ENCODE measurements at places on chromosomes 16 and 17.

DNA sequence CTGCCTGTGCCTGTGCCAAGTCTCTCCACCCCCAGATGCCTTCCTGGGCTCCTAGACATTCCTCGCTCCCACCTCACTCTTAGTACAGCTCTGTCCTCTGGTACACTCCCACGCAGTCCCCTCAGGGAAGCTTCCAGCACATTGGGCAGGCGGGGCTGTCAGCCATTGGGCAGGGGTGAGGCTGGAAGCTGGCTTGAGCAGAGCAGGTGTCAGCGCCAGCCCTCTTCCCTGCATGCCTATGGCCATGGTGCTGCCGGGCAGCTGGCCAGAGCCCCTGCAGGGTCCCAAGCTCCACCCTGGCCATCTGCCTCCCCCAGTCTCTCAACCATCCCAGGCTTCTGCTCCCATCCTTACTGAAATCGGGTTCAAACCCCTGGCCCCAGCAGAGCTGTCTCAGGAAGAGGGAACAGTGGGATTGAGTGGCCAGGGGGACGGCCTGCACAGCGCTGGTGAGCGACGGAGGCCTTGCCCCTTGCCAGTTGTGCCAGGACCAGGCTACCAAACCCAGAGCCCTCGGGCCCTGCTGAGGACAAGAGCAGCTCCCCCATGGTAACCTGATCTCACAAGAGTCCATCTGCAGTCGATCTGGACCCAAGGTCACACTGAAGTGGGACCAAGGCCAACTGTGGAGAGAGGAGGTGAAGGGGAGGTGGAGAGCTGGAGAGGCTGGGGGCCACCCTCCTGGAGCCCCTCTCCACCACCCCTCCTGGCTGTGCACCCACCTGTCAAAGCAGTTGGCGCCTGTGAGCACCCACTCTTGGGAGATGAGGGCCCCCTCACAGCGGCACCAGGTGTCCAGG is 2.4 kb upstream of the B9D1 start:
- no peak for DNase-seq

- no peak for DNase-seq
Observed at GRCh38 chr17:79840269-79840988, 1.2 kb upstream of the CBX4 start.

DNA sequence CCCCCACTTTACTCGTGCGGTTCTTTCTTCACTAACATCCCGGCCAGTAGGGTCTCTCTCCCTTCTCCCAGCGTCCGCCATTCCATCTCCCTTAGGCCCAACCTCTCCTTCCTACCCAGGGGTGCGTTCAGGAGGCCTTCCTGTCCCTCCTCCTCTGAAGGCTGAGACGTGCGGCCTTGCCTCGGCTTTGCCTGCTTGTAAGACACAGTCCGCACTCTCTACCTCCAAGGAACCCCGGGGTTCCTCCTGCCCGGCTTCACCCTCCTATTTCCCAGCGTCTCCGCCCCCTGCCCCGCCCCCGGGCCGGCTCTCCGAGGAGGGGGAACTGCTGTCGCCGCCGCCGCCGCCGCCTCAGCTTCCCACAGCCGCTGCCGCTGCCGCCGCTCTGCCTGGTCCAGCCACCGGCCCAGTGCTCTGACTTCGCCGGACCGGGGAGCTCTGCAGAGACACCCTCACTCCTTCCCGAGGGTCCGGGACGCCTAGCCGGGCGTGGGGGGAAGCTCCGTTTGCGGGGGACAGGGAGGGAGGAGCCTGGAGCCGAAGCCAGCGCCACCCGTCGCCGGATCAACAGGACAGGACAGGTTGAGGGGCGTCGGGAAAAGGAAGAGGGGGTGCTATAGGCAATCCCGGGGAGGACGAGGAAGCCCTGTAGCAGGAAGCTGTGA is 1.2 kb upstream of the FGF11 start:
- DNase-seq = no peak

DNA sequence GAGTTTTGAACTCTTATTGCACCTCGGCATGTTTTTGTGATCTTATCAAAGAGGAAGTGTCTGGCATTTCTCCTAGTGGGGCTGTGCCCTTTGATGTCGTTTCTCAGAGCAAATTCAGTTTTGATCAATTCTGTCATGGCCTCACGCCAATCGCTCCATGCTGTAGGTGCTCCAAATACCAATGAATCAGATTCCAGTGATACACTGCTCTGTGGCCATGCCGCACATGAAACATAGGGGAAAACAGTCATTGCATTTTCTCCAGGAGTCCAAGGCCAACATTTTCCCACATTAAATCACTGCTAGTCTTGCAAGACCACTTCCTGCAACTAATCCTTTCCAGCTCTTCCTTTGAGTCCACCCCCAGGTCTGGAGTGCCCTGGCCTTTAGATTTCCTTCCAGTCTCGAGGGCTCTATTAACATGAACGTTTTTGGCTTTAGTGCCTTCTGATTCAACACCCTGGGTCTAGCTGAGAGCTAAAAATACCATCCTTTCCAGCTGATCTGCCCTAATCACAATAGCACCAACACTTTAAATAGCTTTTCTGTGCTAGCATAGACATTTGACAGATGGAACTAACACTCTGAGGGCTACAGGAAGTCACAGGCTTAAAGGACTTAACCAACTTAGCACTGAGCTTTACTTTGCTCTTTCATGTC is 18.2 kb upstream of the RASL10B start:
- DNase-seq = peak; percentile 63

GRCh38 chr17:16215965-16216316 is 607 bp upstream of the NCOR1 start:
- peak; percentile 18 for DNase-seq

GRCh38 chr17:39406951-39407350 is 5.5 kb upstream of the FBXL20 start:
- DNase-seq = no peak

DNA sequence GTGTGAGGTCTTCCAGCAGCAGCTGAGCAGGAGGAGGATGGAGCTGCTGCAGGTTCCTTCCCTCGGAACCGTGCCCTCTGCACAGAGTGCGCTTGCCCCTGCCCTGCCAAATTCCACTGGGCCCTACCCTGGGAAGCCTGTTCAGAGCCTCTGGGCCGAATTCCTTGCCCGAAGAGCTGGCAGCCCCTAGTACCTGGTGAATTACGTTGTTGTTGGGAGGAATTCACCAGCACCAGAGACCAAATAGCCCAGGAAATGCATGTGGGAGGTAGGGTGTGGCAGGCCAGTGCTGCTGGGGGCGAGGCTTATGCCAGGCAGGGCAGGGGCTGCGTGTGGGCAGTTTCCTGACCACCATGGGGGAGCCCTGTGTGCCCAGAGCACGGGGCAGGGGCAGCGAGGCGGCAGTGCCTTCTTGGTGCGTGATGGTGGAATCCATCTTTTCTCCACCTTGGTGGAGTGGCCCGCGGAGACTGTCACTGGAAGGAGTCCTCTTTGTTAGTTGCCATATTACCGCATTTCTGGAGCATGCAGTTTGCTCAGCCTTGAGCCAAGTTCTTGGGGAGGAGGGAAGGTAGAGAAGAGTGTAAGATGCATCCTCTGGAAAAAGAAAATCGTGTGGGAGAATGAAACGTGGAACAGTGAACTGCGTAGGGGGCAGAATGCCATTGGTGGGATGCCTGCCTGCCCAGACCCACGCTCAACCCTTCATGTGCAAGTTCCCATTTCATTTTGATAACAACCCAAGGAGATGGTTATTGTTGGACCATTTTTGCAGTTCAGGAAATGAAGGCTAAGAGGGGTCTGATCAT is 2.3 kb downstream of the MRC2 start:
- DNase-seq = no peak

- DNase-seq = no peak
Observed at GRCh38 chr16:2786061-2786825, 1.1 kb downstream of the PRSS33 start.

DNA sequence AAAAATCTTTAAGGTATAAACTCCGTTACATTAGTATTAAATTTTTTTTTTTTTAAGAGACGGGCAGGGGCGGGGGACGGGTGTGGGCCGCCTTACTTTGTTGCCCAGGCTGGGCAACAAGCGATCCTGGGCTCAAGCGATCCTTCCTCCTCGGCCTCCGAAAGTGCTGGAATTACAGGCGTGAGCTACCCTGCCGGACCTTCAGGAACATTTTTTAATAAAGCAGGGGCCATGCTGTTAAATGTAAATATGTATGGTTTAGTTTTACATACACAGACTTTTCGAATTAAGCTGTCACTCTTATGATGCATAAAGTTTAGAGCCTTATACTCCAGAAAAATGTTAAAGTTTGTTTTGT is 2.4 kb downstream of the PPM1D start:
- no peak for DNase-seq

GRCh38 chr17:33381201-33381600 is 88.1 kb upstream of the ASIC2 start:
- no peak for DNase-seq

- DNase-seq = no peak
Observed at GRCh38 chr17:10270258-10270657, 71.9 kb upstream of the GAS7 start.

- no peak for DNase-seq
Observed at GRCh38 chr17:38594152-38594551, 11.6 kb downstream of the SRCIN1 start.

DNA sequence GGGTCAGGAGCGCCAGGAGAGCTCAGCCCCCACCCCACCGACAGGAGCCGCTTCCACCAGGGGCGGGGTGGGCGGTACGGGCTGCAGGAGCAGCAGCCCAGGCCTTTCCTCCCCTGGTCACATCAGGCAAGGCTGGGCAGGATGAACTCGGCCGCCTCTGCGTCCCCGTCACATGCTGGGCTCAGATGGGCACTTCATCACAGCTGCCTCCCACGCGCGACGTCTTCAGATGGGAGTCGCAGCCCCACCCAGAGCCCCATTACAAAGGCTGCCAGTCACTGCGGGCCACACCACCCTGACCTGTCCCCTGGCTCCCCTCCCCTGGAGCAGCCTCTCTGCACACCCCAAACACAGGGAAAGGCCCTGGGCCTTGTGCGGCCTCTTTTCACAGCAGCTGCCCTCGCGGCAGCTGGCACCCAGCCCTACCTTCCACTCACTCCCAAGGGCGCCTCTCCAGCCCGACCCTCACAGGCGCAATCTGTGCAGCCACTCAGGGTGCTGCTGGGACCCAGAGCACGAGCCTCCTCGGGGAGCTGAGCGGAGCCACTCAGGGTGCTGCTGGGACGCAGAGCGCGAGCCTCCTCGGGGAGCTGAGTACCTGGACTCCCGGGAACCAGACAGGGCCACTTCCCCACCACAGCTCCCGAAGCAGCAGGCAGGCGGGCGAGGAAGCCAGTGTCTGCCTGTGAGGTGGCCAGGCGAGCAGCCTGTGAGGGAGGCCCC is 4.7 kb downstream of the ZNF598 start:
- DNase-seq = no peak

DNA sequence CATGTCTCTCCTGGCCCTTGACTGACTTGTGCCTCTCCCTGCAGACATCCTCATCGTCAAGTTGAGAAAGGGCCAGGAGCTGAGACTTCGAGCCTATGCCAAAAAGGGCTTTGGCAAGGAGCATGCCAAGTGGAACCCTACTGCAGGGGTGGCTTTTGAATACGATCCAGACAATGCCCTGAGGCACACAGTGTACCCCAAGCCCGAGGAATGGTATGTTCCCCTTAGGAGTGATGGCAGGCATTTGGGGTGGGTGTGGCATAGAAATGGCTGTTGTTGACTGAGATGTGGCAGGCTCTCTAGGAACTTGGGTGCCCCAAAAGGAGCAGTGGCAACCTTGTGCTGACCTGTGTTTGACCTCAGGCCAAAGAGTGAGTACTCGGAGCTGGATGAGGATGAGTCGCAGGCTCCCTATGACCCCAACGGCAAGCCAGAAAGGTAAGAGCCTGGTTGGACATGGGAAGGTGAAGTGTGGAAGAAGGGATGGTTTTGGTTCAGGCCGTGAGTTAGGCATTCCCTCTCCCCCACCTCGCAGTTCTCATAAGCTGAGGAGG is 7.5 kb downstream of the POLR2C start:
- DNase-seq = no peak

DNA sequence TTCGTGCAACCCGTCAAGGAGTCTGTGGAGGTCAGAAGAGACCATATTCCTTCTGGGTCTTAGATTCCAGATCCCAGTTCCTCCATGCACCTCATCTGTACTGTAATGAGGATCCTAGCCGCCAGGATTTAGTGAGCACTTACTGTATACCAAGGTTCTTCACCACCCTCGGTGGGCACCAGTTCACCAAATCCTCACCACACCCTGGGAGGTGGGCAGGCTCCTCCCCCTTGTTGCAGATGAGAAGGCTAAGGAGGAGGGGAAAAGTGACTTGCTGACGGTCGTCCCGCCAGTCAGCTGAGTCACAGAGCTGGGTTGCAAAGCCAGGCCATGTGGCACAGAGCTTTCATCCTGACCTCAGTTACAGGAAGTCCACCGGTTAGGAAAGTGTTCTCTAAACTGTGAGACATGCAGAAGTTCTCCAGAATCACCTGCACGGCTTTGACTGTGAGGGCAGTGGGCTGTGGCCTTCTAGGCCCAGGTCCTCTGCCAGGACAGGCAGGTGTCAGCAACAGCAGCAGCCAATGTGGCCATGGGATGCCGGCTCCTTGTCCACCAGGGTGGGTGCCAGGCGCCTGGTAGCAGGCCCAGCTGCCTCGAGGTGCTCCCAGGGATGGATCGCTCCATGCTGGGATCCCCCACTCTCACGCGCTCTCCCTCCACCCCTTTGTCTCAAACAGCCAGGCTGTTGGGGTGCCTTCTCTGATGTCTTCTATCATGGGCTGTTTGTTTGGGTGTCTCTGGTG is 240.3 kb upstream of the GSE1 start:
- DNase-seq = peak; percentile 90

- no peak for DNase-seq
Observed at GRCh38 chr16:89113661-89114060, 20.0 kb downstream of the ACSF3 start.

DNA sequence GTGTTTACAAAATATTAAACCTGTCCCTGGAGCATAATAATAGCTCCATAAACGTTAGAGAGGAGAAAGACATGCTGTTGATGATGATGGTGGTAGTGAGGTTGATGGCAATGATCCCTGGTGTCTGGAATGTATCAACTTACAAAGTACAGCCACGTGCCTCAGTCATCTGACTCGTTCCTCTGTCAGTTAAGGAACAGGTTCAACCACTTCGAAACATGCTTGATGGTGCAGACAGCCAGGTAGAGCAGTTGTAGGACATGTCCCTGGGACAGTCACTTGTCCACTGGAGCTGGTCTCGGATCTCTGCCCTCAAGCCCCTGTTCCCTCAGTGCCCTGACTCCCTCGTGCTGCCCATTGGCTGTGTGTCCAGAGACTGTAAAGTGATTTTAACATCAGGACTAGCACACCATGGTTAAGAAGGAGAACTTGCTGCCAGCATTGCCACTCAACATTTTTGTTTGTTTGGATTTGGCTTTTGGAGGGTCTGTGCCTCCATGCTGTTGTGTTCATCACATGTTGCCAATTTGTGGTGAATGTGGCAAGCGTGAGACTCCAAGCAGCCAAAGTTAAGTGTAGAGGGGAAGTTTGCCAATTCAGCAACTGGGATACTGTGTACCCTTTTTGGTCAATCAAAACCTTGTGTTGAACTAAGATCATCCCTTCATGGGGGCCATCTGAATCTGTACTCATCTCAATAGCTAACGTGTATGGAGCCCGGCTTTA is 16.3 kb upstream of the SALL1 start:
- DNase-seq = no peak

Measured in hepatic stellate cell (primary cell).